Effector CD8-positive, alpha-beta T cell (primary cell): ENCODE measurements at places on chromosomes 11 and 22.

GRCh38 chr11:28849053-28849452 lies 740.9 kb downstream of the METTL15 start:
- DNase-seq: no peak

- no peak for DNase-seq
These were observed 105.4 kb downstream of the BCR start for GRCh38 chr22:23285734-23286133.

GRCh38 chr22:41327124-41327523 lies 25.8 kb downstream of the ZC3H7B start:
- DNase-seq: no peak

GRCh38 chr11:112163875-112164685 lies at the start of gene IL18:
Gene IL18, minus strand, starts transcription at chr11:112164094. Its CDS starts 9,041 bp downstream, at chr11:112155053.
- DNase-seq: no peak

- DNase-seq: no peak
These were observed 20.2 kb downstream of the GAB2 start for GRCh38 chr11:78397398-78397797.

GRCh38 chr11:94735907-94736306 lies 32.2 kb upstream of the AMOTL1 start:
- no peak for DNase-seq

GRCh38 chr11:104844451-104844850 lies 53.8 kb downstream of the CASP12 start:
- no peak for DNase-seq

GRCh38 chr11:12234221-12234620 lies 123.8 kb downstream of the MICAL2 start:
- no peak for DNase-seq

DNA sequence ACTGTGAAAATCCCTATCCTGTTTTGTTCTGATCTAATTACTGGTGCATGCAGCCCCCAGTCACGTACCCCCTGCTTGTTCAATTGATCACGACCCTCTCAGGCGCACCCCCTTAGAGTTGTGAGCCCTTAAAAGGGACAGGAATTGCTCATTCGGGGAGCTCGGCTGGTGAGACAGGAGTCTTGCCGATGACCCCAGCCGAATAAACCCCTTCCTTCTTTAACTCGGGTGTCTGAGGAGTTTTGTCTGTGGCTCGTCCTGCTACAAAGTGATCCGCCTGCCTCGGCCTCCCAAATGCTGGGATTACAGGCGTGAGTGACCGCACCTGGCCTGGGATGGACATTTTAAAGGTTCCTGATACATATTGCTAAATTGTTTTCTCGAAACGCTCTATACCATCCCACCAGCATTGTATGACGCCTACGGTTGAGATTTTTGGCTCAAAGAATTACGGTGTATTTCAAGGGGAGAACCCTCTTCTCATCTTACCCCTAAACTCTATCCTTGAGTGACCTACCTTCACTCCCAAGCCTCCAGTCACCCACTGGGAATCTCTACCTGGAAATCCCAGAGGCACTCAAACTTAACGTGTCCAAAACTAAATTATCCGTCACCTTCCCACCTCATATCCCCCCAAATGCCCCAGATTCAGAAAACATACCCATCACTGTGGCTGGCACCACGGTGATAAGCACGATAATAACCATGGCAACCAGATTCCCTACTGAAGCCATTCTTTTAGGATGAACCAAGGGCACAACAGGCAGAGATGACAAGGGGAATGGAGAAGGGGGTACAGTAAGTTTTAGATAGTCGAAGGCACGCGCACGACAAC lies 789 bp upstream of the POLA2 start:
- DNase-seq: no peak

DNA sequence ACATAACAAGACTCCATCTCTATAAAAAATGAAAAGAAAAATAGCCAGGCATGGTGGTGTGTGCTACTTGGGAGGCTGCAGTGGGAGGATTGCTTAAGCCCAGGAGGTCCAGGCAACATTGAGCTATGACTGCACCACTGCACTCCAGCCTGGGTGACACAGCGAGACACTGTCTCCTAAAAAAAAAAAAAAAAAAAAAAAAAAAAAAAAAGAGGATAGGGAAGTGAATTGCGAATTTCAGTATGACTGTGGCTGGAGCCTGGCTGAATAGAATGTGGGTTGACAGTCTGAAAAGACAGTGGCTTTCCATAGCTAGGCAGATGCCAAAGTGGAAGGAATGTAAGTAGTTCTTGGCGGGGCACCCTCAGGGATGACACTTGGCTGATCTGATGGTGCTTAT lies 6.4 kb upstream of the LDHAL6A start:
- no peak for DNase-seq

DNA sequence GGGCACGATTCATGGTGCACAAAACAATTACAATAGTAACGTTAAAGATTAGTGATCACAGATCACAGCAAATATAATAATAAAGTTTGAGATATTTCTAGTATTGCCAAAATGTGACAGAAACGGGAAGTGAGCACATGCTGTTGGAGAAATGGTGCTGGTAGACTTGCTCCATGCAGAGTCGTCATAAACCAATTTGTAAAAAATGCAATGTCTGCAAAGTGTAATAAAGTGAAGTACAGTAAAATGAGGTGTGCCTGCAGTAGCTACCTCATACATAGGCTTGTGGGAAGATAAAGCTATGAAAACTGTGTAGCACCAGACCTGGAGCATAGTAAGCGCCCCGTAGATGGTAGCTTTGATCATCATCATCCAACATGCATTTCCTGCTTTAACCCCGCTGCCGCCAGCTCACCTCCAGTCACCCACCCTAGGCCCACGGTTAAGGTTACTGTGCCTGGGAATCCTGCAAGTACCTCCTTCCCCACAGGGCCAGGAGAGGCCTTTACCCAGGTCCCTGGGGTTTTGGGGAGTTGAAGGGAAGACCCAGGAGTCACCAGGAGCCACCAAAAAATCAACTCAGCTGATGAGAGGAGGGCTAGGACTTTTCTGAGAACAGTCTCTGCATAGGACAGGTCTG lies 59.2 kb downstream of the MYO7A start:
- DNase-seq: no peak
